ENCODE measurements at places on chromosomes 6 and 20. TPM values are rescaled to one million over a fixed set of nuclear protein-coding genes. Genes with fewer than 3 reads are reported as not detected.

Gene KCNK15
- total RNA-seq: 133 TPM

Gene CLVS2
- total RNA-seq: not detected

Gene CD109
- 206 TPM for total RNA-seq

Gene ZHX3
- 54.8 TPM for total RNA-seq

Gene UST
- 29.4 TPM for total RNA-seq

Measured in hair follicle dermal papilla cell (primary cell).